Type B pancreatic cell (in vitro differentiated cells): ENCODE measurements at places on chromosomes 13 and 19.

DNA sequence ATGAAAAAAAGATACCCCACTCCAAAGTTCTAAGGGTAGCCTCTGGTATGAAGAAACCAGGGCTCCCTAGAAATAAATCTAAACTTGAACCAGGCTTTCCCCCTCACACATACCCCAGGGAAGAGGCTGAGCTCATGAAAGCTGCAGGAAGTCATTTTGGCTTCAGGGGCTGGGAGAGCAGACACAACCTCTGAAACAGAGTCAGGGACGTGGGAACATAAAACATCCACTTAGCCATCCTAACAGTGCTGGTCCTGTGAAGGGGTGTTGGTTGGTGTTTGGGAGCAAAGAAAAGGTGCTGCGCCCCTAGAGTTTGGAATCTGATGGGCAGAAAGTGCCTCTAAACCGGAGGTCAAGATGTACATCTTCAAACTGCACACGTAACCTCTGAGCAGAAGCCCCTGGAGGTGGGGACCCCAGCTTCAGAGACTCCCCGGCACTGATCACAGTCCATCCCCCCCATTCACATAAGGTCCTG, 15.8 kb downstream of the RAB3D start:
- DNase-seq: no peak

GRCh38 chr19:2050349-2050990, 574 bp downstream of the MKNK2 start:
- DNase-seq: no peak

GRCh38 chr13:24630851-24631620, 49.2 kb upstream of the ATP12A start:
- no peak for DNase-seq

GRCh38 chr19:48636859-48637448, at the start of gene DBP:
TSS of gene DBP (minus strand) at chr19:48637379. CDS start at chr19:48636994, 385 bp downstream.
- DNase-seq: no peak

- DNase-seq: no peak
These were observed 123.0 kb downstream of the SLC7A1 start for GRCh38 chr13:29472332-29472961.

DNA sequence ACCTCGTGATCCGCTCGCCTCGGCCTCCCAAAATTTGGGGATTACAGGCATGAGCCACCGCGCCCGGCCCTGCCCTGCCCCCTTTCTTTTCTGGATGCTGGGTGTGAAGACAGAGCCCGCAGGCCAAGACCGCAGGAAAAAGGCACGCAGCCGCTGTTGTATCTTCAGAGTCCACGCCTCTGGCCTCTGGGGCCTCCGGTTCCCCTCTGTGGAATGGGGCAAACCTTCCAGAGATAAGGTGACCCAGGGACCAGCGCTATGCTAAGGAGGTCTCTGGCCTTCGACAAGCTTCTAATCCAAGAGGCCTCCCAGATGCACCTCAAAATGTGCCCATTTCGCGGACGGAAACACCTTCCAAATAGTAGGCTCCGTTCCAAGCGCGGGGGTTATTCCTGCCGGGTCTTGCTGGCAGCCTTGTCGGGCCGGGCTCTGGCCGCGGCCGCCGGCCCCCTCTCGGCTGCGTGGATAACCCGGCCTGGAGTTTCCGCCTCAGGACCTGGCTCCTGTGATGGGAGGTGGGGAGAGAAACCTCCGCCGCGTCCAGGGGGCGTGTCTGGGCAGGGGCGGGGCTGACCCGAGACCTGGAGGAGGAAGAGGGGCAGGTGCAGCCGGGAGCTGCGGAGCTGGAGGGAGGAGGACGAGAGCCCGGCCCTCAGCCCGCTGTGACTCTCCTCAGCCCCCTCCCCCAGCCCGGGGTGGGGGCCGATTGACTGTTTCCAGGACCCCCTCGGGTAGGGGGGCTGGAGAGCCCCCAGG, 13.1 kb downstream of the TJP3 start:
- peak; percentile 93 for DNase-seq
